SW 1271 (cell line): ENCODE measurements at places on chromosomes 4 and X.

DNA sequence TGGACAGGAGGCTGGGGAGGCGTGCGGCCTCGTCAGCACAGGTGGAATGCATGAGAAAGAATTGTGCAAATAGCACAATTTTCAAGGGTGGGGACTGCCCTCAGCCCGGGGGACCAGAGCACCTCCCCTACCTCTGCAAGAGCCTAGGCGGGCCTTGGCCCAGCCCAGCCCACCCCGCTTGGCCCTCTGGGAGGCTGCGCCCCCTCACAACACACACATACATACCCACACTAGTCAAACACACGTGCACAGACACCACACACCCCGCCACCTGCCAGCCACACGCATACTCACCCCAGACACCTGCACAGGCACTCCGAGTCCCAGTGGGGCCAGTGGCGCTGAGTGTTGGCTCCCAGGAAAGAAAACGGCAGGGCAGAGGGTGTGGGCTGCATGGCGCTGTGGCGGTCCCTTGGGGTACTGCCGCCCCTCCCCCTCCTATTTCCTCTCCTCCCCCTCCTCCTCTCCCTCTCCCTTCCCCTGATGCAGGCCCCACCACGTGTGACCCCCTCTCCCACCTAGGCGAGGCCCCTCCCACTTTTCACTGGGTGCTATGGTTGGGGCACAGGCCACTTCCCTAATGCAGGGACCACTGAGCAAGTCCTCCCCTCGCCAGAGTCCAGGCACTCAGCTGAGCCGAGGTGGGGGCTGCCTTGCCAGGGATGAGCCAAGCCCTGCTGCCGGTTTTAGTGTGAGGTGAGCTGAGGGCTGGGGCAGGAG lies 84.5 kb downstream of the FAM53A start:
- no peak for DNase-seq

- DNase-seq, result no peak
Measured at GRCh38 chr4:93299118-93299517, 529.4 kb upstream of the ATOH1 start.

DNA sequence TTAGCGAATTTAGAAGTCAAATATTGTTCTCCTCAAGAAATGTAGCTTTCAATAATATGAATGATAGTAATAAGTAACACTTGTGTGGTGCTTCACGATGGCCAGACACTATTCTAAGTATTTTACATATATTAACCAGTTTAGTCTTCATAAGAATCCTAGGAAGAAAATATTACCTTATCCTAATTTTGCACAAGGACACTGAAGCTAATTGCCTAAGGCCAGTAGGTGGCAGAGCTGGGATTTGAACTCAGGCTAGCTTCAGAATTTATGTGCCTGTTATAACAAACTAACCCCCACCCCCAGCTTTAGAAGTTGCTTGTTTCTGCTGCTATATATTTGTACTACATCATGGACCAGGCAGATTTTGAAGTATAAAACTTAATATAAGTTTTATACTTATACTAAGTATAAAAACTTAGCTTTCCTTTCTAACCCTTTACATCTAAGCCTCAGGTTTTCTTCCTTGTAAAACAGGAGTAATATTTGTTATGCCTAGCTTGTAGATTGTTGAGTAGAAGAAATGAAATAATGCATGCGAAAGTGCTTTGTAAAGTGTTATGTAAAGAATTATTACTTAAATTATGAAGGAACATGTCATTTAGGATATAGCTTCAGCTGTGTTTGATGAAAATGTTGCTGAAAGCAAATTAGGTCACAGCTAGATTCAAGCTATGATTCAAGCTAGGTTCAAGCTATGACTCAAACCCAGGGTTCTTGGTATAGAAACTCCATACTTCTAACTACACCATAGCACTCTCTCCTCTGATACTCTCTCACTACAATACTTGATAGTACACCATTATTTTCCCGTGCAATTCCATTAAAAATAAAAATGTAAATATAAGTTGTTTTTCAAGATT lies 4.2 kb upstream of the CDS1 start:
- DNase-seq, result peak; percentile 36

DNA sequence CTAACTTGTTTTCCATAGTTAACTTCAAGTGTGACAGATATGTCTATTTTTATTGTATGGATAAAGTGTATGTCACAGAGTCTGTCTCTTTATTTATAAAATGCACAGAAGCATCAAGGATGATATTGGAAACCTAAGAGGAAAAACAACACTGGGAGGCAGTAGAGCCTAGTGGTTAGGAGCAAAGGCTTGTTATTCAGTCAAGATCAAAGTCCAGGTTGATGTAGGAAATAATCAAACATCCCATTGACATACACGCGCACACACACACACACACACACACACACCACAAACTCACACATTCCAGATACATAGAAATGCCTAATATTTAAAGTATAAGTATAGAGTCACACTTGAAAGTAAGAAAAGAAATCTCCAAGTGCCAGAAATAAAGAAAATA lies 206.8 kb downstream of the CHRDL1 start:
- no peak for DNase-seq

- no peak for DNase-seq
Measured at GRCh38 chr4:171376724-171377123, 436.5 kb upstream of the GALNTL6 start.
